ENCODE measurements at places on chromosomes 6 and 20.

DNA sequence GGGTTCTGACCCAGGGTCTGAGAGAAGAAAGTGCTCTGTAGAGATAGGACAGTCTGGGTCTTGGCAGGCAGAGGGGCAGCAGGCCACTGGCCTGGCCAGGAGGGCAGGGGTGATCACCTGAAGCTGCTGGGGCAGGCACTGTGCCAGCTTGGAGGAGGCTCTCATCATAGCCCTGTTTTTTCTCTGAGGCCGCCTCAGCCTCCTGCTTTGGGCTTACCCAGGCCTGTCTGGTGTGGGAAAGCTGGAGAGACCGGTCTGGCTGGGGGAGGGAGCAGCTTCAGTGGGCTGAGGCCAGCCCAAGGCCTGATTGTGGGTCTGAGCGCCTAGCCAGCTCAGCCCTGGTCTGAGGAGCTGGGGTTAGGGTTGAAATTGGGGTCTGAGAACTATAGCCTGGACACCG is 3.9 kb downstream of the LPIN3 start:
- DNase-seq, result no peak

- DNase-seq, result no peak
Observed at GRCh38 chr6:104321301-104321700, 538.4 kb downstream of the HACE1 start.

- DNase-seq, result no peak
Observed at GRCh38 chr6:162785632-162786242, 58.0 kb downstream of the PACRG start.

- DNase-seq, result no peak
Observed at GRCh38 chr20:44414808-44415207, 59.3 kb downstream of the HNF4A start.

GRCh38 chr20:38420388-38421085 is 14.6 kb downstream of the SNHG17 start:
- no peak for DNase-seq

DNA sequence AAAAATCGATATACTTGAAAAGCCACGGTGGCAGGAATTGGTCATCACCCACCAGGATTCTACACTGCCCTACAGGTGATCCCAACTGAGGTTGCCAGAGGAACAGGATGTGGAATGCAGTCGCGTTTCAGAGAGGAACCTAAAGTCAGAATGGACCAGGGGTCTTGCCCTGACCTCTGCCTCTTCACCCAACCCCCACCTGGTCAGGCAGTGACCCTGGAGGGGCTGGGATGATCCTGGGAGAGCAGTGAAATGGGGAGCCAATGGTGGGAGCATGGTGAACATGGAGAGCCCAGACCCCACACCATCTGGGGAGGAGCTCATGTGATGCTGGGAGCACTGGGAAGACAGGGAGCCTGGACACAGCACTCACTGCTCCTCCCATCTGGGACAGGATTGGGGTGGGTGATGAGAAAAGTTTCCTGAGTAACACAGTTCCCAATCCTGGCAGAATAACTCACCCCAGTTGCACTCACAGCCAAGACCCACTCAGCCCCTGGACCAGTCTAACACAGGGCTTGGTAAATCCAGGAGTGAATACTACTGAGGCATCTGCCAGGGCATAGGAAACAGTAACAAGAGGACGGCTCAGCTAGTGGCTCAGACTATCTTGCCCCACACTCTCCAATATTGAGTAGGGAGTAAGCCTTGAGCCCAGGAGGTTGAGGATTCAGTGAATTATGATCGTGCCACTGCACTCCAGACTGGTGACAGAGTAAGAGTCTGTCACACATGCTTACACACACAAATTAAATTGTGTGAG is 1.7 kb upstream of the ULBP2 start:
- no peak for DNase-seq

DNA sequence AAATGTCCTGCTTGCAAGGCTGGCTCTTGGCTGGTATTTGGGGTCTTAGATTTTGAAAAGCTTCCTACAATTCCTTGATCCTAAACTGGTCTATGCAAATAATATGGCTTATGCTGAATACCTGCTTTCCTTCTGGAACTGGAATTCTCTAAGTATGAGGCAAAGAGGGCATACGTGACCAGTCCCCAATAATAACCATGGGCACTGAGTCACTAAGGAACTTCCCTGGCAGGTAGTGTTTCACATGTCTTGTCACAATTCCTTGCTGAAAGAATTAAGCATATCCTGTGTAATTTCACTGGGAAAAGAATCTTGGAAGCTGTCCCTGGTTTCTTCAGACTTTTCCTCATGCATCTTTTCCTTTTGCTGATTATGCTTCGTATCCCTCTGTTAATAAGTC is 106.5 kb downstream of the MMS22L start:
- no peak for DNase-seq

DNA sequence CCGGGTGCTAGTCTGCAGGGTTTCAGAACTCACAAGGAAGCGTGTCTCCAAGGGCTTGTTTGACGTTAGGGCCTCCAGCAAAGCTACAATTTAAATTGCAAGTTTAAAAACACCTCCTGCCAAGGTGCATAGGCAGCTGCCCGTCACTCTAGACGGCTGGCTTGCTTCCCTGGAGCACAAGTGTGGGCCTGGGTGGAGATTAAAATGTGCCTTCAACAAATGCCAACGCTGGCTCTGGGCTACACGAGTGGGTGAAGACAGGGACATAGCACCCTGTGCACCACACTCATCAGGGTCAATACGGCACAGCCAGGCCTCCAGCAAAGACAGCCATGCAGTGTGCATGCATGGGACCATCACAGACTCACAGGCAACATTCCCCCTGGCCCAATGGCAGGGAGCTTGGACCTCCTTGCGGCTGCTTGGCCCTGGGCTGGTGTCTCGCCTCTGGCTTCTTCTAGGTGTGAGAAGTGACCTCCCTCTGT is 48.4 kb upstream of the FRMD1 start:
- no peak for DNase-seq

GRCh38 chr6:10421921-10422736 is 7.3 kb upstream of the TFAP2A start:
- DNase-seq, result no peak

- no peak for DNase-seq
Observed at GRCh38 chr20:62768551-62769287, 27.6 kb upstream of the MRGBP start.

- DNase-seq, result peak; percentile 25
Observed at GRCh38 chr6:133547136-133547535, 306.0 kb downstream of the EYA4 start.

GRCh38 chr20:64161356-64162238 is 2.7 kb upstream of the MYT1 start:
- no peak for DNase-seq

DNA sequence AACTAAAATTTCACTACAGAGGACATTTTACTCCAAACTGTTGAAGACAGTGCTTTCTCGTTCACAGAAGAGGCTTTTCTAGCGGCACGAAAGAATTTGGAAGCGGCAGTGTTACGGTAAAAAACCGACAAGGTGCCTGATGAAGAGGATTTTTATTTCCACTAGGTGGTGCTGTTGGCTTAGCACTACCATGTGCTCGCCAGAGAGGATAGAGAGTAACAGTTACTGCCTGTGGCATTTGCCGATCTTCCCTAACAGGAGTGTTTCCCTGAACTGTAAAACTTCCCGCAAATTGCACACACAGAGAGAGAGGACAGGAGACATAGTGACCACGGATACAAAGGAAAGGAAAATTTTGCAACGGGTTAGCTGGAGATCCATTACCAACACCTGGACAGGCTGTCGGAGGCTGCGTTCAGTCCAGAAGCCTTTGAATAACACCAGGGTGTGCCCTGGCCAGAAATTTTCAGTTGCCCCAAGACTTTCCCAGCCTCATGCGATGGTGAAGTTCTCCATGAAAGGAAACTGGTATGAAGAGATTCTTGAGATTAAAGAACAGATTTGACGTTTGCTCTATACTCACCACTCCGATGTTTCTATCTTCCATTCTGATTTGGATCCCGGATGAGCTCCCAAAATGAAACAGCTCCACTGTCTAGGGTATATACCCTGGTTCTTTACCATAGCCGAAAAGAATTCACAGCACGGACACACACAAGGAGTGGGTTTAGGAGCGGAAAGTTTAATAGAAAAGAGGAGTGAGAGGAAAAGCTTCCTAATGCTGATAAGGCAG is 48.1 kb downstream of the HLA-DPB1 start:
- DNase-seq, result peak; percentile 72

- no peak for DNase-seq
Observed at GRCh38 chr20:32338665-32339064, 19.5 kb upstream of the ASXL1 start.

- DNase-seq, result no peak
Observed at GRCh38 chr6:3835785-3836184, 13.4 kb upstream of the FAM50B start.

DNA sequence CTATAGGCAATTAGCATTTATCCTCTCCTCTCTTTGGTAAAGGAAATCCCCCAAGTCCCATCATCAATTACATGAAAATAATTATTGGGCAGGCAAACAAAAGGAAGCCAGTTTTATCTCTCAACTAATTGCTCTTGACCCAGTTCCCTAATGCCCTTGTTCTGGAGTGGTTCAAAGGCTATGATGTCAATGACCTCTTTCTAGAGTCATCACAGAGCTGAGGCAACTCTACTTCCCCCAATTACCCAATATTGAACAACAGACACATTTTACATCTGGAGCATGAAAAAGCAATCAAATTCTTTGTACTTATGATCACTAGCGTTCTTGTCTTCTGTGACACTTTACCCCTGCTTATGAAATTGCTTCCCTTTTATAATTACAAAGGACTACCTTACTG is 43.5 kb downstream of the NT5E start:
- no peak for DNase-seq

GRCh38 chr6:166553563-166554271 is 32.8 kb downstream of the RAMACL start:
- no peak for DNase-seq

GRCh38 chr6:37631295-37631694 is 66.4 kb downstream of the MDGA1 start:
- DNase-seq, result no peak

- no peak for DNase-seq
Observed at GRCh38 chr6:136344420-136344819, 54.8 kb upstream of the BCLAF1 start.

GRCh38 chr6:108630050-108630714 is 69.5 kb downstream of the FOXO3 start:
- no peak for DNase-seq

DNA sequence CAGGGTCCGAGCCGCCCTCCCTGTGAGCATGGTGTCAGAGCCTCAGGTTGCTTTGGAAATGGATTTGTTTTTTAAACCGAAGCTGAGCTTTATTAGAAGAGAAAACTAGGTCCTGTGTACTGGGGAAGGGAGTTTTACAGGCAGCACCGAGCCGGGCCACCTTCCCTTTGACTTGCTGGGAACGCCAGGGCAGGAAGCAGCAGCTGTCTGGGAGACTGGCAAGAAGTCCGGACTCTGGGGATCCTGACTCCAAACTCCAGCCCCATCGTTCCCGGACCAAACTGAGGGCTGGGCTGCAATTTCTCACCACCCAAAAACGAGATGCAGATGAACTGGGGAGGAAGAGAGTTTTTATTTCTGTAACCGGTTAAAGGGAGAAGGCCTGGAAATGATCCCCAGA is 214.9 kb upstream of the KCNG1 start:
- DNase-seq, result no peak

DNA sequence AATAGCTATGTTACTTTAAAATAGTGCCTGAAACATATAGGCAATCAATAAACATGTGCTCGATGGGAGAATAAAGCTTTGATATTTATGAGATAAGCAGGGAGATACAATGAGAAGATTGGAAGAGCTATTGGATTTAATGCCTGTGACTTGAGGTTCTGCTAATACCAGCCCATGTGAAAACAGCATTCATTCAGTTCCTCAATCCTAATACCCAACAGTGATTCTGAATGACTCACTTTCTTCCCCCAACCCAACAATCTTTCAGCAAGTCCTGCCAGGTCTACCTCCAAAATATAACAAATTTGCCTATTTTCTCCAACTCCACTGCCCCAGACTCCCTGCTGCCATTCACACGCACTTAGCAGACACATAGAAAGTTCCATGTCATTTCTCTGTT is 26.6 kb upstream of the KLHL31 start:
- DNase-seq, result no peak

DNA sequence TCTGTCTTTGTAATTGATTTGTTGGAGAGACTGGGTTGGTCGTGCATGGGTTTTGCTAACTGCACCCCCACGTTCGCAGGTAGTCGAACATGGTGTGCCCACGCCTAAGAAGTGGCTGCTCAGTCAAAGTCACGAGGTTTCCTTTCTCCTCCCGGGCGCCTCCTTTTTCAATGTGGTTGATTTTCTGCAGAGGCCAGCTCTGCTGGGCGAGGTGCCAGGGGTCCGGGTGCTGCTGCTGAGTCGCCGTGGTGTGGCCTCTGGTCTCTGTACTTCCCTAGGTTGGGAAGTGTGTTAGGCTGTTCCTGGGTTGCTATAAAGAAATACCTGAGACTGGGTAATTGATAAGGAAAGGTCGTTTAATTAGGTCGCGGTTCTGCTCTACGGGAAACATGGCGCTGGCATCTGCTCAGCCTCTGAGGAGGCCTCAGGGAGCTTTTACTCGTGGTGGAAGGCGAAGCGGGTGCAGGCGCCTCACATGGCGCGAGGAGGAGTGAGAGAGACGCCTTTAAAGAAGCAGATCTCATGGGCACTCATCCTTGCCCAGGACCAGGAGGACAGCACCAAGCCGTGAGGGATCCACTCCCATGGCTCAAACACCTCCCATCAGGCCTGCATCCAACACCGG is 14.1 kb downstream of the OSBPL2 start:
- no peak for DNase-seq

DNA sequence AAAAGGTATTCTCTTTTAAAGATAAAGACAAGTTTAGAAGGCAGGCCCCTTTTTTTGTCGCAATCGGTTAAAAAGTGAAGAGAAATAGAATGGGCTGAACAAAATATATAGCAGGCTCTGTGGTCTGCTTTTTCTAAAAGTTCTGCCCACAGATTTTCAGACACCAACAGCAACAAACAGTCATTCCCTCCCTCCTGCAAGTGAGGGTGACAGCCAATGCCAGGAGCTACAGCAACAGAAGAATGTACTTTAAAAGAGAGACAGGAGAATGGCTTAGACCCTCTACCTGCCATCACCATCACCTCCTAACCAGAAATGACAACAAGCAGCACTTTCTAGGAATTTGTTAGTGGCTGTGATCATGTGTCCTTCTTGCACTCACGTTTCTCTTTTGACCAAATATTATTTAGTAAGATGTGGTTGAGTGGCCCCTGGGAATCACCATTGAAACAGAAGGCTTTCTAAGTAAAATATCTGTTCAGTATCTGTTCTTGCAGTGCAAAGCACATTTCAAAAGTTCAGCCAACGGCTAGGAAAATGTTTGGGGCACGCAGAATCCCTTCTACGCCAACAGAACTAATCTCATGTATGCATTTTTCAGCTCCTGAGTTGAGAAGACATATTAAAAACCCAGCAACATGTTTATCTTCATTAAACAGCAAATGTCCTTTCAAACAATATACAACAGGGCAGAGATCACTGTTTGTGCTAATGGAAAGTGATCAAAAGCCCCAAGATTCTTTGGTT is 248.5 kb downstream of the ATXN1 start:
- no peak for DNase-seq

All from NAMALWA (cell line).